ENCODE measurements at places on chromosomes 3 and 15.
A peak's percentile ranks its signal among the peaks of the same experiment; 100 is the strongest.

DNA sequence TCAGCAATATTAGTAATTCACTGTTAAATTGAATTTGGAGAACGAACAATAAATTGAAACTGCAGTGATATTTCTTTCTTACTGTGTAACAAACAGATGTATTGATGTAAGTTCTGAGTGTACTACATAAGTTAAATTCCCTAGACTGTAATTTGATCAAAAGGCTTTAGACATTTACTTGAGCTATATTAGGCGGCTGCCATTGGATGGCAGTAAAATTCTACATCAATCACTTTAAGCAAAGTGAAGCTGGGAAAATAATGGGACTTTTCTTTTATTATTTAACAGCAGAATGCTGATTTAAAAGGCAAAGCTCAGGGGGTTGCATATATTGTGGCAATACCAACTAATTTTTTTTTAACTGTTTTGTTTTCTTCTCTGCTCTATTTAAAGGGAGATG lies 212.6 kb upstream of the PLSCR5 start:
- DNase-seq, result no peak

GRCh38 chr3:15269091-15269989 lies 63.0 kb downstream of the SH3BP5 start:
- DNase-seq, result peak; percentile 89

DNA sequence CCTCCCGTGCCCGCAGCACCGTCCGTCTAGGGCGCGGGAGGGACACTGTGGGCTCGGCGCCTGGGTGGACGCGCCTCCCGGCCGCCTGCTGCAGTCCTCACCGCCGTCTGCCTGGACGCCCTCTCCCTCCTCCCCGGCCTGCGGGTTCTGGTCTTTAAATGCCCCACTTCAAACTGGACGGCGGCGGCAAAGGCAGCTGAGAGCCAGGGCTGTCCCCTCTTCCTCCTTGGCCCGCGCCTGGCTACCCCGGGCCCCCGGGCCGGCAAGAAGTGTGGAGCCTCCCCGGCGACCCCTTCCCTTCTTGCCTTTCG lies 426 bp downstream of the CBLB start:
- DNase-seq, result peak; percentile 26

- no peak for DNase-seq
These were observed 10.3 kb downstream of the EPHB3 start for GRCh38 chr3:184571750-184572377.

DNA sequence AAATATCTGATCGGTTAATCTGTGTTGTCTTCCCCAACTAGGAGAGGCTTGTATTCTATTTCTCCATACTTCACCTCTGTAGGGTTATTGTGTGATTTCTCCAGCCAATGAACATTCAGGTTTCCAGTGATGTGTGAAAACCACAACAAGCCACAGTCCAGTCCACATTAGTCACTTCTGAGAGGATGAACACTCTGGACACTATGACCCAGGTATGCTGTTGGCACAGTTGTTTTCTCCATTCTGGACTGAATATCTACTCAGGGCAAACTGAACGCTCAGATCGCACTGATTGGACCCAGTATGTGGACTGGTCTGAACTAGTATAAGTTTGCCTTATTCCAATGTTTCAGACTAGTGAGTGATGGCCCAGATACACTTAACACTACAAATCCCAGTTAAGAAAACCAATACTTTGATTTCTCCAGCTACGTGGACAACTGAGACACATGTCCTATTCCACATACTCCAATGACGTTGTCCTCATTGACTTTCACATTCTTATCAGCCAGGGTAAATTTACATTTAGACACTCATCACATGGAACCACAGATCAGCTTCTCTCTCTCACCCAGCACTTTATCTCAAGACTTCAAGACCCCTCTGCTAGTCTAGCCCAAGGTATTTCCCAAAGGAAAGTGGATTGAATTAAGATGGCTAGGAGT lies 587.4 kb upstream of the SGO1 start:
- no peak for DNase-seq

- no peak for DNase-seq
These were observed 8.5 kb downstream of the UACA start for GRCh38 chr15:70754862-70755261.

- no peak for DNase-seq
These were observed 53.4 kb downstream of the ITPR1 start for GRCh38 chr3:4546346-4547178.

DNA sequence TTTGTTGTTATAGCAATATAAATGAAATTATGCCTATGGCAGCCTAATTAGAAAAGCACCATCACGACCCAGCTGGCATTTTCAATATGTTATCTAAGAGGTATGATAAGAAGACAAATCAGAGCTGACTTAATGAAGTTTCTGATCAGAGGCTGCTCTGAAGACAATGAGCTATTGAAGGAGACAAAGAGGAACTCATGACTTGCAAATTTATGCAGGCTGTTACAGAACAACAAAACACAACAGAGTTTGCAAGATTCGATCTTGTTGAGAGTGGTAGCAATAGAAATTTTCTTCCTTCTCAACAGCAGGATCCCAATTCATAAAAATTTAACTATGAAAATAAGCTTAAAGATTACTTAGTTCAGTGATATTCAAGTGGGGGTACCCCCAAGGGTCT lies 7.7 kb downstream of the CCDC54 start:
- DNase-seq, result no peak

GRCh38 chr15:46088486-46089445 lies 453.9 kb downstream of the SQOR start:
- DNase-seq, result no peak

DNA sequence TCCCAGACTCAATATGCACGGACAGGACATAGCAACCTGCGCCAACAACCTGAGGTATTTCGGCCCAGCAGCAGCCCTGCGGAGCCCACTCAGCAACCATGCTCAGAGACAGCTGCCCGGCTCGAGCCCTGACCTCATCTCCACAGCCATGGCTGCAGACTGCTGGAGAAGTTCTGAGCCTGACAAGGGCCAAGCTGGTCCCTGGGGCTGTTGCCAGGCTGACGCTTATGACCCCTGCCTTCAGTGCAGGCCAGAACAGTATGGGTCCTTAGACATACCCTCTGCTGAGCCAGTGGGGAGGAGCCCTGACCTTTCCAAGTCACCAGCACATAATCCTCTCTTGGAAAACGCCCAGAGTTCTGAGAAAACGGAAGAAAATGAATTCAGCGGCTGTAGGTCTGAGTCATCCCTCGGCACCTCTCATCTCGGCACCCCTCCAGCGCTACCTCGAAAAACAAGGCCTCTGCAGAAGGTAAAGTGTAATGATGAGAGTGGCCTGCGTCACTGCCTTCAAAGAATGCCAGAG lies 25.5 kb downstream of the TMEM41A start:
- DNase-seq, result no peak

DNA sequence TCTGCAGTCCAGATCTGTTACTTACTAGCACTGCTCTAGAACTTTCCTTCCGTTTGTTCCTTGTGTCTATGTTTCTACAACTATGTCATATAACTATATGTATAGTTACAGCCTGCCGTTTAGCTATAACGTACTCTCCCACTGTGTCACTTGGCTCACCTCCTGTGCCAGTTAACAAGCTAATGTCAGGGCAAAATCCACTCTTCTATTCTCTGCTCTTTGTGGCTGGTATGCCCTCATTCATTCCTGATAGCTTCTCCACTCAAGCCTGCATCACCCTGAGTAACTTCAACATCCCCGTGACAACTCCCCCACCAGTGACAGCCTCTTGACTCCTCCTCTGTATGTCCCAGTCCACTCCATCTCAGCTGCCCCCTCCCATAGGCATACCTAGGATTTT lies 229.2 kb downstream of the TJP1 start:
- no peak for DNase-seq

GRCh38 chr3:197501879-197502620 lies 53.7 kb downstream of the BDH1 start:
- peak; percentile 71 for DNase-seq

- DNase-seq, result peak; percentile 97
These were observed at the start of gene INTS14 for GRCh38 chr15:65610871-65611718. Gene INTS14, minus strand, starts transcription at chr15:65611131. Its CDS starts 3,751 bp downstream, at chr15:65607380.

GRCh38 chr3:69231929-69232440 lies 109.6 kb upstream of the LMOD3 start:
- no peak for DNase-seq

DNA sequence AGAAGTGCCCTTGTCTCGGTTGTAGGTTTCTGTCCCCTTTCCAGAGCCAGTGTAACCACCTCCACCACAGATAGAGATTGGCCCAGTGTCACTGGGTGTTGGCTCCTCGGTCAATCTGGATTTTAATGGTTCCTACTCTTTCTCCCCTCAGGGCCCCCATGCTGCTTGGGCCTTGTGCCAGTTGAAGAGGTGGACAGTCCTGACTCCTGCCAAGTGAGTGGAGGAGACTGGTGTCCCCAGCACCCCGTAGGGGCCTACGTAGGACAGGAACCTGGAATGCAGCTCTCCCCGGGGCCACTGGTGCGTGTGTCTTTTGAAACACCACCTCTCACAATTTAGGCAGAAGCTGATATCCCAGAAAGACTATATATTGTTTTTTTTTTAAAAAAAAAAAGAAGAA lies 75.2 kb downstream of the BOC start:
- no peak for DNase-seq

DNA sequence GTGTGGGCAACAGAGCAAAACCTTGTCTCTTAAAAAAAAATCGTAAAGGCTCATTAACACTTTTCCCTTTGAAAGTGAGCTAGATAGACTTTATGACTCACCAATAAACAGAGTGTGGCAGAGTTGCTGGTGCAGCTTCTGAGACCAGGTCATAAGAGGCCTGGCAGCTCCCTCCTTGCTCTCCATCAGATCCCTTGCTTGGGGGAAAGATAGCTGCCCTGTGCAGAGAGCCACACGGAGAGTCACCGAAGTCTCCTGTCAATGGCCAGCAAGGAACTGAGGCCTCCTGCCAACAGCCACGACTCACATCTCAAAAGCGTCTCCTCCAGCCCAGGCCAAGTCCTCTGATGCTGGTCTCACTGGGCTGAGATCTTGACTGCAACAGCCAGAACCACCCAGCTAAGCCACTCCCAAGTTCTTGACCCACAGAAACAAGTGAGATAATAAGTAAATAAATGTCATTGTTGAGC lies 8.7 kb upstream of the GP9 start:
- no peak for DNase-seq

DNA sequence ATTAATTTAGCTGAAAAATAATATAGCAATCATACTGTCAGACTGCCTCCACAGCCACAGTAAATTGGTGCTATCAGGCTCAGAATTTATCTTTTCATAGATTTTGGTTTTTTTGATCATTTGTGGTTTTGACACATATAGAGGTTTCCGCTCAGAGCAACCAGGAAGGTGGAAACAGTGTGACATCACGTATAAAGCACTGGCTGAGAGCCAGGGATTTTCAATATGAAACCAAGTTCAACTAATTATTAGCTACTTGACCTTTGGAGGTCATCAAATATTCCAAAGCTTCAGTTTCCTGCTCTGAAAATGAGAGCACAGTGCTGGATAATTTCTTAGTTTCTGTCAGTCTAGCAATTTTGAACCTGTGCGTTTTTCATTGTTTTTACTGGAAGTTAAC lies 433.8 kb upstream of the SUCLG2 start:
- no peak for DNase-seq

DNA sequence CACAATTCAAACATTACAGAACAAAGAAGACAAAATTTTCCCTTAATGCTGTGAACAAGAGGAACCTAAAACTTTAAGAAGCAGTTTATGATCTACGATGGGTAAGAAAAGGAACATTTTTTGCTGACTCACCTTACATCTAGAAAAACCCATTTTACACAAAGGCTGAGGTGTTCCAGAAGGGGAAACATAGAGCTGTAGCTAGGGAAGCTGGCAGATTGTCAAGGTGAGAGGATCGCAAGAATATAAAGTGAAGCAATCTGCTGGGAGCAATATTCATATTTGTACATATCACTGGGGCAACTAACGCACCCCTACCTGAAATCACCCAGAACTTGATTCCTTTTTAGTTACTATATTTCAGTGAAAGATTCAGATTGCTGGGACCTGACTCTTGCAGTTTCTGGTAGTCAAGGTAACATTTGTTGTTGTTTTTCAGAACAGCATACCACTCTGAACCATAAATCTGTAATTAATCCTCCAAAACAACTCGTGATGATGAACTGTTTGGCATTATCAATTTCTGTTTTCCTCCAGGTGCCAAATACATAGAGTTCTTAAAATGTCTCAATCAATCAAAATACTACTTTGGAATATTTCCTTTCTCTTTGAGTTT lies 184.1 kb upstream of the LRRC3B start:
- no peak for DNase-seq

- no peak for DNase-seq
These were observed 97.7 kb downstream of the TP63 start for GRCh38 chr3:189728915-189729314.

GRCh38 chr3:189975391-189975990 lies 145.2 kb downstream of the P3H2 start:
- DNase-seq, result no peak

DNA sequence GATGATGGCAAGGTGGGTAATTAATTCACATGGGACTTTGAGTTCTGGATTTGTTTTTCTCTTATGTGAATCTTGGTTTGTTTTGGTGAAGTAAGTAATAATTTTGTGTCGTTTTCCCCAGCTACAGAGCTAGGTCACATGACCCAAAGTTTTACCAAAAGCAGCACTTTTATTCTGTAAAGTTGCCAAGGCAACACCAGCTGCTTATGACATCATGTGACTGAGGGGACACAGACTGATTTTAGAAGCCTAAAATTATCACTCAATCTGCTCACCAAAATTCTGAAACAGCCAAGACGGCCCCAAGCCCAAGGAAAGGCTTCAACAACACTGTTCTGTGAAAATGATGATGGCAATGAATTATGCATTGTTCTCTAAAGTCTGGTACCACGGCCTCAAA lies 63.9 kb downstream of the MEX3B start:
- DNase-seq, result no peak

DNA sequence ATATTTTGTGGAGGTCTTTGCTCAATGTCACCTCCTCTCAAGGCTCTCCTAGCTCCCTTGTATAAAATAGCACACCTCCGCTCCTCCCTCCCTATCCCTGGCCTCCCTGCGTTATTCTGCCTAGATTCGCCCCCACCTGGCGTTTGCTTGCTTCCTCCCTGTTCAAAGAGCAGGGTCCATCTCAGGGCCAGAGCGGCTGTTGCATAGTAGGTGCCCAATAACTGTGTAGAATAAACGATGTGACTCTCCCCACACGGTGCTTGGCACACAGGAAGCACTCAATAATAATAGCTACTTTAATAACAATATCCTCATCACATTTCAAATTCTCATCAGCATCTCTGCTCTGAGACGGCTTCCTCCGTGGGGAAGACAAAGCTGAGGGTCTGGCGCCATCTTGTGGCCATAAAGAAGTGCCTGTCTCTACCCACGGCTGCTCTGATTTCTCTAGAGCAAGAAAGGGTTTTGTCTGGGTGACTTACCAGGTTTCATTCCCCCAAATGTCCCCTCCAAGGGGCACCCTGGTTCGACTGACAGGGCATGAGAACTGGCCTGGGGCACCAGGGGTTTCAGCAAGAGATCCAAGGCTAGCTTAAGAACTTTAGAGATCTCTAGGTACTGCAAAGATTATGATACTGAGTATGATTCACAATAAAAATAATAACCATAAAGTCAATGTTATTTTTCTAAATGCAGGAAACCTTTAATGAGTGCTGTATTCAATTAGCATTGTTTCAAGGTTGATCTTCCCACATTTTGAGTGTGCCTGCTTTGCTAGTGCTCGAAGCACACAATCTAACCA lies 16.1 kb downstream of the CD276 start:
- peak; percentile 79 for DNase-seq
